ENCODE measurements at places on chromosomes 6 and 20. TPM values are rescaled to one million over a fixed set of nuclear protein-coding genes. Genes with fewer than 3 reads are reported as not detected.

The CRISP3 gene
- not detected for total RNA-seq

The DEFB114 gene
- not detected for total RNA-seq

The CCHCR1 gene
- 18.9 TPM for total RNA-seq

The SOX18 gene
- total RNA-seq = 0.56 TPM

The SIM1 gene
- total RNA-seq = not detected

The COL12A1 gene
- total RNA-seq = 328 TPM

Data from aortic smooth muscle cell (primary cell).